ENCODE measurements at places on chromosomes 6 and 20.

DNA sequence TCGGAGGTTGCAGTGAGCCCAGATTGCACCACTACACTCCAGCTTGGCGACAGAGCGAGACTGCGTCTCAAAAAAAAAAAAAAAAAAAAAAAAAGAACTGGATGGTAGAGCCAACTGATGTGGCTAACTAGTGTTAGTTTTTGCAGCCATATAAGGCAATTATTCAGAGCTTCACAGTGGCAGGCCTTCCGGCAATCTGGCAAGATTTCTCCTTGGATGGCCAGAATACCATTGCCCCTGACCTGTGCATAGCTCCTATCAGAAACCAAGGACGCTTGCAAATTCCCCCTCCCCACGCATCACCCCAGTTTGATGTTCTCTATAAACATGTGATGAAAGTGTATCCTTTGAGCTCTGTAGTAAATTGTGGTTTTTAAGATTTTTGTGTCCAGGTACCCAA is 127.0 kb downstream of the RNF144B start:
- DNase-seq: no peak

DNA sequence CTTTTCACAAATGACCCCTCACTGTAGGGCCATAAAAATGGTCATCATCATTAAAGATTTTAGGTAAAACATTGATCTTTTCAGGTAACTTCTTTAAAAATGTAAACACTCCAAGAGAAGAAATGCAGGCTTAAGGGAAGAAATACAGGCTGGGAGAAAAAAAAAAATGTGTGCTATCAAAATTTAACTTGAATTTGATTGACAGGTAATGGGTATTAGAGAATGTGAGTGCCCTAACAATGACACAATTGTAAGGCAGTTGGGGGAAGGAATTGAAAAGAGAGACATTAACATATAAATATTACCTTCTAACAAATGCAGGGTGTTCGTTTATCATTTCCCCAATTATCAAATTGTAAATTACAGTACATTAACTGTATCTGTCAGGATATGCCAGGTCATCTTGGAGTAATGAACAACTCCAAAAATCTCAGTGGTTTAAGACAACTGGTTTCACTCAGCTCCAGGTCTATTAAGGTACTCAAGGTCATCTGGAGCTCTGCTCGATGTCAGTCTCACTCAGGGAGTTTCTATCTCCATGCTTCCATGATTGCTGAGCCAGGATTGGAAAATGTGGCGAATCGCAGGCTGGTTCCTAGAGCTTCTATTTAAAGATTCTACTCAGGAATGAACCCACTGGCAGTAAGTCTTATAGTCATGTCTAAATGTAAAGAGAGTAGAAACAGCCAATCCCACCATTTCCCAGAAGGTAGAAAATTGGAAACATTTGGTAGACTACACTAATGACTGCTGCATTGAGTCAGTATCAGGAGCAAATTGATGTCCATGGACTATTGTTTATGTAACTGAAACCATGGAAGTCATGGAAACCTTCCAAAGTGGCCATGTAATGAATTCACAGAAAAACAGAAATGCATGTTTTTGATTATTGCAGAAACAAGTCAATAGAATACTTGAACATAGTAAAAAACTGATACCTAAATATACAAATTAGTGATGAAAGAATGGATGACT is 55.6 kb downstream of the FRK start:
- DNase-seq: peak; percentile 22

GRCh38 chr6:69719602-69720193 is 77.1 kb downstream of the LMBRD1 start:
- peak; percentile 8 for DNase-seq

- no peak for DNase-seq
These were observed 33.7 kb downstream of the PKIG start for GRCh38 chr20:44615876-44616603.

- DNase-seq: no peak
These were observed 65.3 kb downstream of the MAP3K5 start for GRCh38 chr6:136726837-136727557.

DNA sequence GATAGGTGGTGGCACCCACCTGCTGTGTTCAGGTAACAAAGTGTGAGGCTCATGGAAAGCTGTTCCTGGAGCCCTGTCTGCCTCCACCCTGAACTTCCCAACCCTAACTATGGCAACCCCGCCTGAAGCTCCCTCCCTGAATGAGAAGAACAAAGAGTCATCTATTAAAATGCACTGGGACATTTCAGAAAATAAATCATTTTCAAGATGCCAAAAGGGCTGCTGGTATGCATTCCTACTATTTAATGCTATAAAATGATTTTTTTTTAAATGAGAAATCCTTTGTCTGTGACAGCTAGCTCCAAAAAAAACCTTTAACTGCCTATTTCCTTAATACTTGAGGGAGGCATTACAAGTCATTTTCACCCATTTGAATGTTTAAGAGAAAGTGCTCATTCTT is 84.3 kb upstream of the MRPS10 start:
- DNase-seq: no peak

GRCh38 chr6:34908194-34908593 is 19.1 kb downstream of the ANKS1A start:
- no peak for DNase-seq

- no peak for DNase-seq
These were observed 544.6 kb downstream of the ADGRB3 start for GRCh38 chr6:69179681-69180080.

DNA sequence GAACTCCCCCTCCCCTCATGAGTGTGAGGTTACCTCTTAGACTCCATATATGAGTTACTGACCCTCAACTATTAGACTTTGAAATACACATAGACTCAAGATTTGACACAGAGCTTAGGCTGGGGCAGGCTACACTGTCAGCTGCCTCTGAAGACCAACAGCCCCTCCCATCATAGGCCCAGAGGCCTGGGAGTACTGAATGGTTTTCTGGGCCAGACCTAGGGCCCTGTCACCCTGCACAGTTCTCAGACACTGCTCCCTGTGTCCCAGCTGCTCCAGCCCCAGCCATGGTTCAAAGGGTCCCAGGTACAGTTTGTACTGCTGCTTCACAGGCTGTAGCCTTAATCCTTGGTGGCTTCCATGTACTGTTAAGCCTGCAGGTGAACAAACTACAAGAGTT is 132.1 kb upstream of the MOCS1 start:
- no peak for DNase-seq

DNA sequence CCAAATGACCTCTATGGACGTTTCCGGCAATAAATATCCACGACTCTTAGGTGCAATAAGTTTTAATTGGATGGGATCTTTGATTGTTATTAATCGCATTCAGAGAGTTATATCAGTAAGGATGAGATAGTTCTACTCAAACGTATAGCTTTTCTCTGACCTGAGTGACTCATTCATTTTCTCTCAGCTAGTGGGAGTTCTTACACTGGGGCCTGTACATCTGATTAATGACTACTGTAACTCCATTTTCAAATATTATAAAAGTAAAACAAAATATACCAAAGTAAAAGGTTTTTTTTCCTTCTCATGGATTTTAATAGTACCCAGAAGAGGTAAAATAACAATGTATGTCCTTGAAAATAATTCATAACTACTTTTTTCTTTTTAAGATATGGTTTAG is 41.1 kb upstream of the SAMD5 start:
- no peak for DNase-seq

- DNase-seq: no peak
These were observed 28.7 kb upstream of the OPRM1 start for GRCh38 chr6:154010371-154010770.

GRCh38 chr20:62061851-62062423 is 3.7 kb downstream of the TAF4 start:
- DNase-seq: no peak

- no peak for DNase-seq
These were observed 5.4 kb downstream of the ENPP4 start for GRCh38 chr6:46135176-46135575.

DNA sequence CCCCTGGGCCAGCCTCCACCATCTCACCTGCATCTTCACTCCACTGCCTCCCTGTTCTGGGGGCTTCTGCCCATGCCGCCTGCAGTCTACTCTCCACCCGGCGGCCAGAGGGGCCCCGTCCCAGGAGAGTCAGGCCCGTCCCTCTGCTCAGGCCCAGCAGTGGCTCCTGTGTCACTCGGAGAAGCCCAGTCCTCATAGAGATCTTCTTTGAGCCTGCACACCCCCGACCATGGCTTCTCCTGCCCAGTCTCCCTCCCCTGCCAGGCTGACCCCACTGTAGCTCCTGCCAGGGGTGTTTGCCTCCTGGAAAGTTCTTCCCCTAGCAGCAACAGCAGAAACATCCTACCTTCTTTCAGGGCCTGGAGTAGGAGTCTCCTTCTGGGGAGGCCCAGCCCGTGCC is 22.2 kb upstream of the NOL4L start:
- DNase-seq: no peak

DNA sequence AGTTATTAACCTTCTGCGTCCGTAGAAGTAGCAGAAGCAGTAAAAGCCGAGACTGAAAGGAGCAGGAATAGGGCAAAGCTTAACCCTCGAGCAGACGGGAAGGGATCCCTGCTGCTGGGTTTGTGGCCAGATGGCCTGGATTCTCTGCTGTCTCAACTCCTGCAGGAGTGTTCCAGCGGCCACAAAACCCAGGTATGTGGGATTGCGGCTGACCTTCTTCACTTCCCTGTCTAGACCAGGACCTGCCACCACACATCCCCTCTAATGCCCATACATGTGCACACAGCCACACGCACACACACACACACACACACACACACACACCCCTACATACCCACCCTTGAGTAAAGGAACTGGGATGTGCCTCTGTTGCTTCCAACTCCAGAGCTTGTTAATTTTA is 33.1 kb upstream of the TNFRSF21 start:
- no peak for DNase-seq

- DNase-seq: peak; percentile 57
These were observed 172.9 kb downstream of the ADGRG6 start for GRCh38 chr6:142474531-142475289.

DNA sequence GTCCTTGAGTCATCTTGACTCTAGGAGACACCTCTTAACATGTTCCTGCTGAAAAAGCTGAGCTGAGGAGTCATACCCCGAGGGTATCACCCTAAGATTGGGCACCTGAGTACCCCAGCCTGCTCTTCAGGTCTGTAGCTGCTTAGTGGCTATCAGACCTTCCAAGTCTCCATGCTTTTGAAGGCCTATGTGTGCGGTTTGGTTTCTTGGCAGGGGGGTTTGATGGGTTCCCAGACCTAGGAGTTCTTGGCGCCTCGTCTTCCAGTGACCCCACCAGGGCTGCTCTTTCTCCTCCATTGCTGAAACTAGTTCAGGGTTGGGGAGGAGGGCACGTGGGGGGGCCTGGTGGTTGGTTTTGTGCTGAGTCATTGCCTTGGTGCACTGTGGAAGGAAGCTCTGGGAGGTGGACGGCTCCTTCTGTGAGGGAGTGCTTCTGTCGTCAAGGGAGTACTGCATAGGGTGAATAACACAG is 20.1 kb downstream of the IGF2R start:
- DNase-seq: no peak

- no peak for DNase-seq
These were observed 187.8 kb downstream of the KIF16B start for GRCh38 chr20:16385462-16385861.

DNA sequence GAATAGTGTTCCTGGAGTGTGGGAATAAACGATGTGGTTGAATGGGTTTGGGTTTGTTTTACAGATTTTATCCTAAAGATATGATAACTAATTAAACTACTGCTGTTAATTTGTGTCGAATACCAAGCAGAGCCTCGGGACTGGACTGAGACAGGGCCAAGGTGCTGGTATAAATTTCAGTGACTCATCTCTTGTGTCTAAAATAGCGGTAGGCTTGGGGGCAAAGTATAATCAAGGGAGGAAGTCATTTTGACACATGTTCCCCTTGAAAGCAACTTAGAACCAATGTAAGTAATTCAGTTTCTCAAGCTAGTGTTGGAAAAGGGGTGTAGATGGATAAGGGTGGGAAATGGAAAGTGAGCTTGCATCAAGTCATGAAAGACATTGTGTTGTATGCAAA is 108.4 kb downstream of the PLCB4 start:
- DNase-seq: no peak

DNA sequence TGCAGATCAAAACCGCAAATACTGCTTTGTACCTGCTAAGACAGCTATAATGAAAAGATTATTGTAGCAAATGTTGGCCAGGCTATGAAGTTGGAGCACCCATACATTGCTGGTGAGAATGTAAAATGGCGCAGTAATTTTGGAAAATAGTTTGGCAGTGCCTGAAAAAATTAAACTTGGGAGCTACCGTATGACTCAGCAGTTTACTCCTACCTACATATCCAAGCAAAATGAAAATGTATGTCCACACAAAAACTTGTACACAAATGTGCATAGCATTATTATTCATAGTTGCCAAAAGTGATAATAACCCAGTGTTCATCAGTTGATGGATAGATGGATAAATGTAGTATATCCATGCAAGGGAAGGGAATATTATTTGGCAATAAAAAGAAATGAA is 13.3 kb downstream of the DSTN start:
- DNase-seq: no peak

GRCh38 chr6:25173951-25174474 is 105.2 kb upstream of the CARMIL1 start:
- peak; percentile 62 for DNase-seq

GRCh38 chr20:43658069-43658722 is 8.7 kb upstream of the MYBL2 start:
- peak; percentile 18 for DNase-seq

- no peak for DNase-seq
These were observed 3.6 kb upstream of the BTN2A2 start for GRCh38 chr6:26379292-26379691.

- DNase-seq: no peak
These were observed 9.9 kb downstream of the ZNF311 start for GRCh38 chr6:28995093-28995650.

DNA sequence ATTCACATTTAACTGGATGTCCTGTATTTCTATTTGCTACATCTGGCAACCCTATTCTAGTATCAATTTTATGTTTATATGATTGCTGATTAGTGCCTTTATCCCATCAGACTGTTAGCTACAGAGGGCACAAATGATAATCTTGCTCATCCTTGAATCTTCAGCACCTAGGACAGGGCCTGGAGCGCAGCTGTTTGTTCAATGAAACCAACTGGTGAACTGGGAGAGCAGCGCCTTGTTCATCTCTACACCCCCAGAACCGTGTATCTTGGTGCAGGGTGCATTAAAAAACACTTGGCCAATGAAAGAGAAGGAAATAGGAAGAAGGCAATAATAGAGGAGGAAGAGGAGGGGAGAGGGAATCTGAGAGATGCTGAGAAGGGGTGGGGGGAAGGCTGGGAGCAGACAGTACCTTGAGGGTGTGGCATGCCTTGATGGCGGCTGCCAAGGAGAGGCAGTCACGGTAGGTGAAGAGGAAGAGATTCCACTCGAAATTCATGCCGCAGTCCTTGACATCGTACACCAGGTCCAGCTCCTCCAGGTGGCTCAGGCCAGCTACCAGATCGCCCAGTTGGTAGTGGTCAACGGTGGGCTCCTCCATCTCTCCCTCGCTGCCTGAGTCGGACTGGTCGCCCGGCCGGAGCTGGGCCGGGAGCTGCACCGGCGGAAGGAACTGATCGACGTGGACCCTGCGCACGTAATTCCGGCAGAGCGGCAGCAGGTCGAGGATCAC is 15.5 kb downstream of the TMEM151B start:
- DNase-seq: peak; percentile 22

DNA sequence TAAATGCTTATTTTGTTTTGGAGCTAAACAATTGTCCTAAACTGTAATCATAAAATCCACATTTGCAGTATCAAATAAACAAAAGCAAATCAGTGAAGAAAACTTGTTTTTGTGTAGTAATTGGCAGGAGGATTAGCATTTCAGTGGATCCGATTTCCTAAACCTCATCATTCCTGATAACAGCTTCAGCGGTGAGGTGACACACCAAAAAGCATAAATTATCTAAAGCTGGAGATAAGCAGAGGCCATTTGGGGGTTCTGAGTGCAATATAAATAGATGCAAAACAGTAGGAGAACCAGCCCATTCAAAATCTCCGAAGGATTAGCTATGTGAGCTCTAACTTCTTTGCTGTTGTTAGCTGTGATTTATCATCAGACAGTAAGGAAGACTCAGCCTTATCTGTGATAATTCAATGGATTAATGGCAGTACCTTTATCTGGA is 235.8 kb downstream of the EPHA7 start:
- DNase-seq: no peak
